ENCODE measurements at places on chromosomes 1 and 21. TPM values are rescaled to one million over a fixed set of nuclear protein-coding genes. Genes with fewer than 3 reads are reported as not detected.

RRAGC gene
- 7.6 TPM for total RNA-seq

PLEKHG5 gene
- total RNA-seq: 3.5 TPM

COL8A2 gene
- total RNA-seq: 0.04 TPM

CLDN17 gene
- total RNA-seq: not detected

EFCAB14 gene
- 17.4 TPM for total RNA-seq

PKP1 gene
- not detected for total RNA-seq

MYOG gene
- total RNA-seq: not detected

GIPC2 gene
- 39.7 TPM for total RNA-seq

FCRL1 gene
- not detected for total RNA-seq

ADAMTSL4 gene
- 3.9 TPM for total RNA-seq
